Right renal cortex interstitium (tissue), 3 donors: ENCODE measurements at places on chromosomes 11 and 22. TPM values are rescaled to one million over a fixed set of nuclear protein-coding genes. Genes with fewer than 3 reads are reported as not detected.

The PHLDB1 gene
- polyA plus RNA-seq = 112 TPM

The GGT1 gene
- polyA plus RNA-seq = 41.4 TPM

The TRIM6 gene
- polyA plus RNA-seq = 15.8 TPM

The CDHR5 gene
- polyA plus RNA-seq = 41.3 TPM

The FOLR3 gene
- 1.6 TPM for polyA plus RNA-seq

The PCSK7 gene
- 18.5 TPM for polyA plus RNA-seq

The RIMBP3C gene
- 0.40 TPM for polyA plus RNA-seq

The LTO1 gene
- 20.3 TPM for polyA plus RNA-seq

The HMOX1 gene
- 34.4 TPM for polyA plus RNA-seq

The SBF1 gene
- polyA plus RNA-seq = 24.7 TPM

The ABCG4 gene
- 0.79 TPM for polyA plus RNA-seq
